Astrocyte of the spinal cord (primary cell): ENCODE measurements at places on chromosomes 5 and 9.

DNA sequence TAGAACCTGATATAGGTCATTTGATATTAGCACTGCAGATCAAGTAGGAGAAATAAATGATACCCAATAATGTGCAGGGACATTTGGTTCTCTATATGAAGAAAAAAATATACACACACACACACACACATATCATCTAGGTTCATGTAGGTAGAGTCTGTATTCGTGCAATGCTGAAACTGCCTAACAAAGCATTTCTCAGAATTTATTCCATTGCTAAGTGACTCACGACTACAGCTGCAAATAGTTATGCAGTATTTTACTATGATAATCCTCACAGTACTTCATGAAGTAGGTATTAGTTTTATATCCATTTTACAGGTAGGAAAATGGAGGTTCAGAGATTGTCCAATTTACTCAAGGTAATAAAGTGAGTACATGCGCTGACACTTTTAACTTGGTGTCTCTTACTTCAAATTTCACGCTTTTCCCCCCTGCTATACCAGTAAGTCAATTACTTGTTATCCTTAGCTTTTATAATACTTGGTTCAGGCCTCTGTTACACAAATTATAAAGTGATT lies 2.4 kb downstream of the GIN1 start:
- DNase-seq, result no peak

DNA sequence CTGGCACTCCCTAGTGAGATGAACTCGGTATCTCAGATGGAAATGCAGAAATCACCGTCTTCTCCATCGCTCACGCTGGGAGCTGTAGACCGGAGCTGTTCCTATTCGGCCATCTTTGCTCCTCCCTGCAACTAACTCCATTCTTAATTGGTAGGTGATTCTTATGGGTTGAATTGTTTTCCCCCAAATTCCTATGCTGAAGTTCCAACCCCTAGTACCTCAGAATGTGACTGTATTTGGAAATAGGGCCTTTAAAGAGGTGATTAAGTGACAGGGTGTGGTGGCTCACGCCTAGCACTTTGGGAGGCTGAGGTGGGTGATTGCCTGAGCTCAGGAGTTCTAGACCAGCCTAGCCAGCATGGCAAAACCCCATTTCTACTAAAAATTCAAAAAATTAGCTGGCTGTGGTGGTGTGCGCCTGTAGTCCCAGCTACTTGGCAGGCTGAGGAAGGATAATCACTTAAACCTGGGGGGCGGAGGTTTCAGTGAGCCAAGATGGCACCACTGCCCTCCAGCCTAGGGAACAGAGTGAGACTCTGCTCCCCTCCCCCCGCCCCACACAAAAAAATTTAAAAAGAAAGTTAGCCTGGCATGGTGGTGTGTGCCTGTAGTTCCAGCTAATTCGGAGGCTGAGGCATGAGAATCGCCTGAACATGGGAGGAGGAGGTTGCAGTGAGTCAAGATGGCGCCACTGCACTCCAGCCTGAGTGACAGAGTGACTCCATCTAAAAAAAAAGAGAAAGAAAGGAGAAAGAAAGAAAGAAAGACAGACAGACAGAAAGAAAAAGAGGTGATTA lies 25.2 kb upstream of the FOCAD start:
- DNase-seq, result peak; percentile 5

DNA sequence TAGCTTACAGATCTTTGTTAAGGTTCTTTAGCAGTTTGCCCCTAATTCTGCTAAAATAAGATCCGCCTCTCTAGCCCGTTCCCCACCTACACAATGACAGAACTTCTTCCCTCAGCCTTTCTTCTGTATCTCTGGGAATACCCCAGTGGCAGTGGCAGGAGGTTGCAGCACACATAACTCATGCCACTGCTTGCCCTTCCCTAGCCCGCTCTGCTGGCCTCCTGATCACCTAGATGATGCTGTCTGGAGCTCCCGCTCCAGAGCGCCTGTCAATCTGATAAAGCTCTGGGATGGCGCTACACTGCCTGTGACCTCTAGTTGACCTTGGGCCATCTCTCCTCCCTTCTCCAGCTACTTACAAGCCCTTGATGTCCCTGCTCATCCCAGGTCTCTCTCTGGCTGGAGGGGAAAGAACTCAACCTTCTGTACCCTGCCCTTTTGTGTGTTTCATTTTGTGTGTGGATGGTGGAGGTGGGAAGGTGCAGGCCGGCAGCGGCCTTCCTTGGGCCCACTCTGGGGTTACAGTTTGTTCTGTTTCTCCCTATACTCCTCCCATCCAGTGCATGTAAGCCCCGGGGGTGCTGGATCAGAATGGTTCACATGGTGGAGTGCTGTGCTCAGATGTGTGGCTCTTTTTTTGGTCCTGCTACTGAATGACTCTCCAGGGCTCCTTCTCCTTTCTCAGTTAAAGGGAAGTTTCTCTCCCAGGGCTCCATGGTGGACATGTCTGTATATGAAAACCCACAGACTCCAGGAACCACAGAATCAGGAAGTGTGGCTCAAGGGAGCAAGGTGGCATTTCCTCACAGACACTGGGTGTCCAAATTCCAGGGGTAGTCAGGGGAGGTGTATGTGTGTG lies 29.1 kb downstream of the MTX3 start:
- no peak for DNase-seq

- peak; percentile 25 for DNase-seq
Observed at GRCh38 chr5:16461026-16461425, 4.6 kb downstream of the ZNF622 start.

- DNase-seq, result no peak
Observed at GRCh38 chr9:127011772-127012171, 97.2 kb downstream of the RALGPS1 start.
